ENCODE measurements at places on chromosomes 3 and 15.

GRCh38 chr3:113287111-113287802 is 75.9 kb downstream of the BOC start:
- DNase-seq: peak; percentile 52

- DNase-seq: peak; percentile 60
Measured at GRCh38 chr3:100710261-100710968, 1.1 kb downstream of the TFG start.

GRCh38 chr3:5330152-5330810 is 142.8 kb downstream of the EDEM1 start:
- DNase-seq: no peak

- no peak for DNase-seq
Measured at GRCh38 chr3:126121632-126122031, 37.7 kb upstream of the SLC41A3 start.

GRCh38 chr3:132135628-132136333 is 101.0 kb upstream of the CPNE4 start:
- DNase-seq: no peak

DNA sequence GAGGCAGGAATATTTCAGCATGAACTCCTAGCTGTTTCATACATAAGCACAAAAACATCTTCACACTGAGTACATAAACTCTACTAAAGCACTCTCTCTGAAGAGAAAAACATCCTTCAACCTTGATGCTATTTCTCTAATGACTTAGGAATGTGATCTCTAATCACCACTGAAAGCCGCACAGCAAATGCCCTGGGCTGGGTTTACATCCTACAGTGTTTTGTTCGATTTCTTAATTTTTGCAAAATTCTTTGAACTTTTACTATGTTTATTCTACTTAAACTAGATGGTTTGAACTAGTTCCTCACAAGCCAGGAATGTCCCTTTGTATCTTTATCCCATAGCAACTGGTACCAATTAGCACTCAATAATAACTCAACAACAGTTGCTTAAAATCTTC is 130.9 kb upstream of the ABI3BP start:
- DNase-seq: no peak

DNA sequence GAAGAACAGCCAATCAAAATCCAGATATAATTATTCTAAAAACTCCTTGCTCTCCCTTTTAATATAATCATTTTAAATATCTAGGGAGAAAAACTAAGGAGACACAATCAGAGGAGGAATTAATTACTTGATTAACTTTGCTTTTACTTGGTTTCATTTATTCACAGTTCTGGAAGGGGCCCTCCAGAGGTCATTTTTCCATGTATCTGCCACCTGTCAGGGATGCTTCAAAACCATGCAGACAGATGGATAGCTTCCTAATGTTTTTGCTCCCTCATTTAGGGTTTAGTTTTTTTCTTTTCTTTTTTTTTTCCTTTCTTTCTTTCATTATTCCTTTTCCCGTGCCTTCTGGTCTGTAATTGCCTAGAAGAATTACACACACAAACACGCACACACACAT is 438.1 kb upstream of the ARPP21 start:
- no peak for DNase-seq

DNA sequence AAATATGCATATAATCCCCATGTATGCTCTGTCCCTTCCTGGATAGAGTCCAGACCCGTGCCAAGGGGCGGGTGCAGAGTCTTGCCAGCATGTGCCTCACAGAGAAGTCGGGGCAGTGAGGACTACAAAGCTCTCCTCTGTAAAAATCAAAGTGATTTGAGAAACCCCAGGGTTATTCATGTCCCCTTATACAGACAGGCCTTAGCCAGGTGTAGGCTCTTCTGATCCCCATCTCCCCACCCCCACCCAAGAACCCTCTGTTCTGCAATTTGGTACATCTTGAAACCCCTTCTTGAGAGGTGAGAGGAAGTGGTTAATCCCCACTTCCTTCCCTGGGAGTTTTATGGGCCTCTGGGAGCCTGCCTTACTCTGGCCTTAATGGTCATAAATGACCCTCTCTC is 24.7 kb downstream of the TRIM71 start:
- DNase-seq: no peak

- DNase-seq: no peak
Measured at GRCh38 chr3:66378256-66378655, 122.6 kb downstream of the LRIG1 start.

- DNase-seq: no peak
Measured at GRCh38 chr3:184460276-184460675, 80.4 kb downstream of the CHRD start.

- DNase-seq: no peak
Measured at GRCh38 chr3:59450437-59450836, 400.6 kb upstream of the CFAP20DC start.

GRCh38 chr3:148990236-148990635 is 1.1 kb upstream of the GYG1 start:
- no peak for DNase-seq

DNA sequence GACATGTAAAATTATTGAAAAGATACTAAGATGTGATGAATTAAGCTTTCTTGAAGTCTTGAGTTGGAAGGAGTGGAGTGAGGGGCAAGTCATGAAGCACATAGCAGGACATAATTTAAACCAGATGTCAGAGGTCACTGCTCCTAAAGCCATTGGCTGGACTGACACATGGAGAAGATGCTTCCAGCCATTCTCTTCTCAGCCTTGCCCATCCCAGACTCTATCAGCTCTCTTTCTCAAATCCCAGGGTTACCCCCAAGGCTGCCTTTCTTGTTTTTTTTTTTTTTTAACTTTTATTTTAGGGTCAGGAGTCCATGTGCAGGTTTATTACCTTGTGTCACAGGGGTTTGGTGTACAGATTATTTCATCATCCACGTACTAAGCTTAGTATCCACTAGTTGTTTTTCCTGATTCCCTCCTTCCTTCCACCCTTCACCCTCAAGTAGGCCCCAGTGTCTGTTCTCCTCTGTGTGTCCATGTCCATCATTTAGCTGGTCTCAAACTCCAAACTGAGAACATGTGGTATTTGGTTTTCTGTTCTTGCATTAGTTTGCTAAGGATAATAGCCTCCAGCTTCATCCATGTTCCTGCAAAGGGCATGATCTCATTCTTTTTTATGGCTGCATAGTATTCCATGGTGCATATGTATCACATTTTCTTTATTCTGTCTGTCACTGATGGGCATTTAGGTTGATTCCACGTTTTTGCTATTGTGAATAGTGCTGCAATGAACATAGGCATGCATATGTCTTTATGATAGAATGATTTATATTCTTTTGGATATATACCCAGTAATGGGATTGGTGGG is 18.9 kb downstream of the XIRP1 start:
- DNase-seq: no peak

DNA sequence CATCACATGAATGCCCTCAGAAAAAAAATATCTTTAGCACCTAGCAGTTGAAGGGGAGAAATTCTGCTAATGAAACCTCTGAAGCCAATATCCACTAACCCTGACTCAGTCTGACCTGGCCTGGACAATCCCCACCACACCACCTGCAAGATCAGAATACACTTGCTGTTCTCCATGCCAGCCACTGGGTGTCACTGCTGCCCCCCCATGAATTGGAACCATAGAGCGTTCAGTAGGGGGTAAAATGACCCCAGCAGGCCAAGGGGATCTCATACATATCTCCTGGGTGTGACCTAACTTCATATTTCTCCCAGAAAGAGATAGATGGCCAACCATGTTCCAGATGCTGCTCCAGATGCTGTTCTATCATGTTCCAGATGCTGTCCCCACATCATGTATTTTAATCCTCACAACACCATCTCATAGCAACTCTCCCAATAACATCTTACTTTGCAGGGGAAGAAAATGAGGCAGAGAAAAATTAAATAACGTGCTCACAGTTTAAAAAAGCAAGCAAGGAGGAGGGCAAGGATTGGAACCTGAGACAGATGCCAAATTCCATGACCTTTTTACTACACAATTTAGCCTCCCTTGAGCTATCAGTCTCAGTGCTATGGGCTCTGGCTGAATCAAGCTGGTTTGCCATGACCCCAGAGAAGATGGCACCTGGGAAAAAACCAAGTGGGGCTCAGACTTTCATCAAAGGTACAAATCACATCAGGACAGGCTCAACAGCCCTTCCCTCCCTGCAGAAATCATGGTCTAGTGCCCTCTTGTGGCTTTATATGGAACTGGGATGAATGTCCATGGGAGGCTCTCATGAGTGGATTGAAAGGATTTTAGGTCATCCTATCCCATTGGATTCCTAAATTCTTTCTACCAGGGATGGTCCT is 12.4 kb downstream of the NTRK3 start:
- DNase-seq: no peak

- no peak for DNase-seq
Measured at GRCh38 chr3:45152307-45152706, 6.1 kb upstream of the CDCP1 start.

GRCh38 chr3:141782386-141782932 is 19.3 kb downstream of the GRK7 start:
- DNase-seq: no peak

DNA sequence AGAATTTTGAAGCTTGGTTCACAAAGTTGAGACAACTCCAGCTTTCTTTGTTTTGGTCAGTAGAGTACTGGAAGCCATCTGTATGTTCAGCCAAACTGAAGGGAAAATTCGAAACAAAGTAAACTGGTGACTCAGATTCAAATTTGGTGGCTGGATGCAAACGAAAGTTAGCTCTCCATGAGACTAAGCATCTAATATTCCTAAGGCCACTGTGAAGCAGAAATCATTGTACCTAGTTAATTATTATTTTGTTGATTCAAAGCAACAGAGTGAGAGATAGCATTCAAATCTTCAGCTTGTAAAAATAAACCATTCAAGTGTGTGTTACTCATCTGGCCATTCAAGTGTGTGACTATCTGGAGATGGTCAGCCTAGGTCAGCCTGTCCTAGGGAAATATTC is 42.1 kb downstream of the NR2F2 start:
- DNase-seq: no peak

DNA sequence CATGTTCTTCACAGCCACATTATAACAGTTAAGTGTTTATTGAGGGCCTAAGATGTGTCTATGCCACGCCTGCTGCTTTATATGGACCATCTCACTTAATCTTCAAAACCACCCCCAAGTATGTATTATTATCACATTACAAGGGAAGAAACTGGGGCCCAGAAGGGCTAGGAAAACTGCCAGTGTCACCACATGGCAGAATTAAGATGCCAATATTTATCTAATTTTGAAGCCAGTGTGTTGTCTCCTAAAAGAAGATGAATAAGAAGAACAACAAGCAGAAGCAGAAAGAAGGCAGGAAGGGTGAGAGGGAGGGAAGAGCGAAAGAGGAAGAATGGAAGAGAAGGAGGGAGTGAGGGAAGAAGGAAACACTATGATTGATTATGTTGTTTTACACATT is 491.3 kb upstream of the IL12A start:
- no peak for DNase-seq

- DNase-seq: no peak
Measured at GRCh38 chr3:123110976-123111615, 44.3 kb downstream of the PDIA5 start.

DNA sequence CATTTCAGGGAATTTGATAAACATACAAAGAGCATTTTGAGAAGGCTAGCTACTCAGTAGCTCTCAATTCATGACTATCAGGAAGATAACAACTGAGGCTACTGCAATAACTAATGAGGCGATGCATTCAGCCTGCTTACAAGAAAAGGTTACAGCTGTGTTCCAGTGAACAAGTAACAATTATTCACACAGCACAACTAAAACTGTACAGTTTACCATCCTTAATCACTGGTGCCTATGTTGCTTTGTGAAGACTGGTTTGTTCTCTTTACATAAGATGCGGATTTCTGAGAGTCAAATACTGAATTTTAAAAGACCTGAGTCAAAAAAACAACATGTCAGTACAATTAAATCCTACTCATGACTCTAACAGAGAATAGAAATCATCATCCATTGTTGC is 526.3 kb downstream of the OTOL1 start:
- no peak for DNase-seq

- DNase-seq: no peak
Measured at GRCh38 chr15:57109005-57109404, 190.6 kb downstream of the TCF12 start.

- no peak for DNase-seq
Measured at GRCh38 chr3:17162116-17162515, 277.4 kb downstream of the PLCL2 start.

DNA sequence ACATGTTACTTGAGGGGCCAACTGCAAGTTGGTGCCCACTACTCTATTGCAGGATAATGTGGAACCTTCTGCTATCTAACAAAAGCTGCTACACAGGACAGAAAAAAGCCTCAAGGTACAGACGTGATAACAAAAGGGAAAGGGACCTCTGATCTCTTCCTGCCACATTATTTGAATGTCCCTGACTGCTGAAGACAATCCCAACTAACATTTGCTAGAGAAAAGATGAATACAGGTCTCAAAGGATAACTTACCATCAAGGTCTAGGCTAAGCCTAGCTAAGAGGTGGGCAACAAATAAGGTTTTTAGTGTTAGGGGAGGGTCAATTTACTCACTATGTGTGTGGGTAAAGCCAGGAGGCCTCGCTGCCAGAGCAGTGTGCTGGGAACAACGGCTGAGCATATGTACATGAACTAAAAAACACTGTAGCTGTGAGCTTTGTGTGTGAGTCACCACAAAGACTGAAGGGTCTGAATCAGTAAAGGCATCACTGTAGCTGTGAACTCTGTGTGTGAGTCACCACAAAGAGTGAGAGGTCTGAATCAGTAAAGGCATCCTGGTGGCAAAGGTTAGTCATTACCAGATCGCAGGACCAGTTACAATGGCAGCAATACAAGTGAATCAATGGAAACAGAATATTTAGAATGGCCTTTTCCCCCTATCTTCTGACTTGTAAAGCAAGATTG is 111.7 kb downstream of the LMLN start:
- DNase-seq: peak; percentile 28

DNA sequence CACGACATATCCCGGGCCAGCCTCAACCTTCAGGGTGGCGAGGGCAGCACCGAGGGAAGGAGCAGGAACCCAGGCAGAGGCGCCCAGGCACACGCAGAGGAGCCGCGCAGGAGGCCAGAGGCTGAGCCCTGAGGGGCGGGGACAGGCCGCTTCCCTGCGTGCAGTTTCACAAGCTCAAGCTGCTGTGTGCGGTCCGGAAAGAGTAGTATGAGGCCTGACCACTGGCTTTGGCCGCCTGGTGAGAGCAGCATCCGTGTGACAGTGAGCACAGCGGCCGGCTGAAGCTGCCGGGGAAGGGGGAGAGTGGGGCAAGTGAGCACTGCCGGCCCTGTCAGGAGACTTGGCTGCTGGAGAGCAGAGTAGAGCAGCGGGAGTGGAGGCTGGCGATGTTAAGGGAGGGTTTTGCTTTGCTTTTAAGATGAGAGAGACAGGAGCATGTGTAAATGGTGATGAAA is 8.7 kb downstream of the ZDHHC19 start:
- DNase-seq: peak; percentile 60
